ENCODE measurements at places on chromosomes 1 and 21.
A peak's percentile ranks its signal among the peaks of the same experiment; 100 is the strongest.

DNA sequence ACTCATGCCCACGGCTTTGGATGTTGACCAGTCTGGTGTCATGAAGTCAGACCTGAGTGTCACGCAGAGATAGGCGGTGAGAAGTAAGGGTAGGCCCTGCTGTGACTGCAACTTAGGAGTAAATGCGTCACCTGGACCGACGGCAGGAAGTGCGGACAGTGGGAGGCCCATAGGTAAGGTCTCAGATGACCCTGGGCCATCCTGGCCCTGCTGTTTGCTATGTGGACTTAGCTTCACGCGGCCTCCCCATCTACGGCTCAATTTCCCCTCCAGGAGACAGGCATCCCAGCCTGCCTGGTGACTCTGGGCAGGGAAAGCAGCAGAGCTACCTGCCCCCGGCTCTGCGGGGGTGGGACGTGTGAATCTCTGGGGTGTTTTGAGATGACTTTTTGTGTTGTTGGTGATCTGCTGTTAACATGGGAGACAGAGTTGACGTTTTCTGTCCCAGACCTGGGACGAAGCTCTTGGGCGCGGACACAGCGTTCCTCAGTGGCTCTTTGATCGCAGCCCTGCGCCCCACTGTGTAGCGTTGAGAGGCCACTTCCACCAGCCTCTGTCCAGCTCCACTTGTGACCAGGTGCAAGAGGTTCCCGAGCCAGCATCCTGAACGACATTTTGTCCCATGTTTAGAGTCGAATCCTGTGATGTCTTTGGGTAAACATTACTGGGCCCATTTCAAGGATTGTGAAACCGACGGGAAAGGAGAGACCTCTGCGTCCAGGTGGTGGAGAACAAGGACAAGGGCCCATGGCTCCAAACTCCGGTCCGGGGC, 39.9 kb downstream of the CRYAA start:
- DNase-seq, result no peak

DNA sequence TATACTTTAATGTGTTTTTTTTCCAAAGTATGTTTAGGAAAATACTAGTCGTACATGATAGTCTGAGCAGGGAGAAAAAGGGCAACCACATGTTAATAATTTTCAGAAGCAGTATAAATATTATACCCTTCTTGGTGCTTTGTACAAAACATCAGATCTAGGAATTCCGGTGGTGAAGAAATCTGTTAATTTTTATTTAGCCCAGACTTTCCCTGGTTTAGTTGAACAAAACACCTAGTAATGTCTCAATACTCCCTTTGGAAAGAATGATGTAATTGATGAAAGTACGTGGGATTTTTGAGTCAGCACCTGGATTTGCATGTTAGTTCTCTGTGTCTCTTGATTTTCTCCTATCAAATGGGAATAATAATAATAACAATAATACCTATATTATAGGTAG, 38.4 kb upstream of the KCNK2 start:
- DNase-seq, result no peak

- no peak for DNase-seq
Observed at GRCh38 chr1:200872446-200873115, at the start of gene GPR25. Gene GPR25, plus strand, starts transcription at chr1:200872981. Its CDS starts 57 bp downstream, at chr1:200873038.

DNA sequence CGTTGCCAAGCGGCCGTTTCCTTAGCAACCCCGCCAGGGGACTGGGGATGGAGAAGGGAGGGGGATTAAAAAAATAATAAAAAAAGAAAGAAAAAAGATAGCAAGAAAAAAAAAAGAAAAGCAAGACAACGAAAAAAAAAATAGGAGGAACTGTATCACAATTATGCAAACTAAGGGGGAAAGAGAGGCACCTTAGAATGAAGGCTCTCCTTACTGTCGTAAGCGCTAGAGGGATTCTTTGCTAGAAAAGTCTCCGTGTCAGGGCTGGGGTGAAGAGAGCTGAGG, 625 bp upstream of the NEGR1 start:
- DNase-seq, result no peak

- no peak for DNase-seq
Observed at GRCh38 chr21:28174006-28174405, 818.7 kb downstream of the LTN1 start.

DNA sequence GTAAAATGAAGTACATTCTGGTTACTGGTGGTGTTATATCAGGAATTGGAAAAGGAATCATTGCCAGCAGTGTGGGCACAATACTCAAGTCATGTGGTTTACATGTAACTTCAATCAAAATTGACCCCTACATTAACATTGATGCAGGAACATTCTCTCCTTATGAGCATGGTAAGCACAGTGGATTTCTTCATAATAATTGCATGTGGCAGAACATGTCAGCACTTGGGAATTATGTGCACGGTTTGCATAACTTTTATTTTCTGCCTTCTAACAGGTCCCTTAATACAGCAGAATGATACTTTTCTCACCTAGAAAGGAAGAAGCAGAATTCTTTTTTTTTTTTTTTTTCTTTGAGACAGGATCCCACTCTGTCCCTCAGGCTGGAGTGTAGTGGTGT, 3.8 kb downstream of the CTPS1 start:
- DNase-seq, result no peak

GRCh38 chr1:218347336-218347722, 2.2 kb downstream of the TGFB2 start:
- DNase-seq, result no peak

- no peak for DNase-seq
Observed at GRCh38 chr1:218686258-218686657, 341.1 kb downstream of the TGFB2 start.

DNA sequence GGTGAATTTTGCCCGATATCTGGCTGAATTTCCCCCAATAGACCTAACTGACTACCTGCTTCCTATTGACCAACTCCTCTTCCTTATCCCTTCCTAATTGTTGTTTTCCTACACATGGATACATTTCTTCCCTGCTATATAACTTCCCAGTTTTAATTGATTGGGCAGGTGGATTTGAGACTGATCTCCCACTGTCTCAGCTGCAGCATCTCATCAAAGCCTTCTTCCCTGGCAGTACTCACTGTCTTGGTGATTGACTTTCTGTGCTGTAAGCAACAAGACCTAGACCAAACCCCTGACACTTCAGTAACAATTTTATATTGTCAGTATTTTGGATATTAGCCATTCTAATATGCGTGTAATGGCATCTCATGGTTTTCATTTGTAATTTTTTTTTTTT, 11.3 kb upstream of the PLA2G2A start:
- no peak for DNase-seq

DNA sequence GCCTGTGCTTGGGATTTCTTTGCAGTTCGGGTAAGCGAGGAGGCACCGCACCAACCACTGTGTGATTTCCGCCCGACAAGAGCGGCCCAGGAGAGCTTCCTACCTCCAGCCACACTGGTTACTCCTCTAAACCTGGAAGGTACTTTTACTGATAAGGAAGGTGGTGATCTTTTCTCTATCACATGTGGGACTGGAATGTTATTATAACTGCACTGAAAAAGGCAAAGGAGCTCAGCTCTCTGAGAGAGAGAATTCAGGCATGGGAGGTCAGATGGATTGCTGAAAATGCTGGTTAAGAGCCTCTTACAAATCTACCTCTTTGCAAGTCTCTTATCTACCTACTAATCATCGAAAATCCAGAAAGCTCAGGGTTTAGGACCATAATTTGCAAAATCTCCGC, 7.7 kb upstream of the KCNE1 start:
- no peak for DNase-seq

GRCh38 chr1:116418091-116418830, 45.2 kb downstream of the ATP1A1 start:
- peak; percentile 71 for DNase-seq

DNA sequence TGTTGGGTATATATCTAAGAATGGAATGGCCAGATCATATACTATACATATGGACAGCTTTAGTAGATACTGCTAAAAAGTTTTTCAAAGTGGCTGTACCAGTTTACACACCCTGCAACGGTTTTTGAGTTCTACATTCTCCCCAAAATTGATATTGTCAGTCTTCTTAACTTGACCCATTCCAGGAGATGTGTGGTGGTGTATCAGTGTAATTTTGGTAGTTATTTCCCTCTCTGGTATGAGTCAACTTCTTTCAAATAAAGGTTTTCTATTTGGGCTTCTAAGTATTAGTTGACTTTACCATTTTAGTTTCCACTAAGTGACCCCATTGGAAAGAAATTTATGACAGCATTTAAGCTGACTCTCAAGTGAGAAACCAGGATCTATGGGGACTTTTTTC, 29.2 kb downstream of the INKA2 start:
- DNase-seq, result no peak

All from spinal cord (tissue), 10 donors.